Pulmonary artery endothelial cell (primary cell): ENCODE measurements at places on chromosomes 12 and 14.

GRCh38 chr12:96701856-96702255, 205.2 kb upstream of the NEDD1 start:
- DNase-seq: no peak

DNA sequence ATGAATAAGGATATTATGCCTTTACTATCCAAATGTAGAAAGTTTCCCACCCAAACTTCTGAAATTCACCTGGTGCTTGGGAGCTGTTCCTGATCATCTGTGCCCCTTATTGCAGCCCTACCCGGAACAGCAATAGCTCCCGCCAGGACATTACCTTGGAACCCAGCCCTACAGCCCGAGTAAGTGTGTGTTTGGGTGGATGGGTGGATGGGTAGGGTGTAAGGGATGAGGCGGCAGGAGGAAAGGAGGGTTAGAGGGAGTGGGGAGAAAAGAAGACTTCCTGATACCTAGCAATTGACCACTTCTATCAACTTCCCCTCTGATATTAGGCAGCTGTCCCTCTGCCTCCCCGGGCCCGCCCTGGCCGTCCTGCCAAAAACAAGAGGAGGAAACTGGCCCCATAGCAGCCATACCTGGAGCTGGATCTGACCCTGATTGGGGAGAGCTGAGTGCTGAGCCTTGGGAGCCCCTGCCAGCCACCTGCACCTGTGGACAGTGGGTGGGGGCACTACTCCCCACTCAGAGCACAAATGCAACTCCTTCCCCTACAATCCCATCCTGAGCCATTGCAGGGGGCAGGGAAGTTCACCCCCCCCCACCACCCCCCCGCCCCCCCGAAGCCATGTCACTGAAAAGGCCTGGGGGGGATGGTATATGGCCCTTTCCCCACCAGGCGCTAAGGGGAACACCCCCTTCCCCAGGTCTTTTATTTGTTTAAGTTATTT, 6.4 kb downstream of the MBD6 start:
- no peak for DNase-seq

DNA sequence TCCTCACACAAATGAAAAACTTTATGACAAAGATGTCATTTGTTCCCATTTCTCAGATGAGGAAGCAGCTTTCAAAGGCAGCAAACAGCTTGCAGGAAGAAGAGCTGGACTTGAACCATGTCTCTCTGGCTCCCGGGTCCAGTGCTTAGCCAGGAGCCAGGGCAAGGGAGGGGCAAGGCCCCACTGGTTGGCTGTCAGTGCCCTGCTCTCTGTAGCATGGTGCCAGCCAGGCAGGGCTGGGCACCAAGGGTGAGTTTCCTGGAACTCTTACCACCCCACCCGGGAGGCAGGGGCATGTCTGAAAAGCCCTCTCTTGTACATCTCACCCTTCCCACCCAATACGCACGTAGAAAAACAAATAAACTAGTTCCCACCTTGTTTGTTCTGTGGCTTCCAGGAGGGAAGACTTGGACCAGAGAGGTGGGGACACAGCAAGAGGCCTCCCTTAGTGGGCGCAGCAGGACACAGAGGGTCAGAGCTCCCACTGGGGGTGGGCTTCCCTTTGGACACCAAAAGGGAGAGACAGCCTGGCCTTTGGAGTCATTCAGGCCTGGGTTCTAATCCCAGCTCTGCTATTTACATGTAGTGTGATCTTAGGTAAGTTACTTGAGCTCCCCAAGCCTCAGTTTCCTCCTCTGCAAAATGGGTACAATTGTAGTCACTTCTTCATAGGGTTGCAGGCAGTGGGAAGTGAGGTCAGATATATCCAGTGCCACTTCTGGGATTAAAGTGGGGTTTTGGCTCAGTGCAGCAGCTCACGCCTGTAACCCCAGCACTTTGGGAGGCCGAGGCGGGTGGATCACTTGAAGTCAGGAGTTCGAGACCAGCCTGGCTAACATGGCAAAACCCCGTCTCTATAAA, 17.2 kb downstream of the TRPV4 start:
- no peak for DNase-seq

DNA sequence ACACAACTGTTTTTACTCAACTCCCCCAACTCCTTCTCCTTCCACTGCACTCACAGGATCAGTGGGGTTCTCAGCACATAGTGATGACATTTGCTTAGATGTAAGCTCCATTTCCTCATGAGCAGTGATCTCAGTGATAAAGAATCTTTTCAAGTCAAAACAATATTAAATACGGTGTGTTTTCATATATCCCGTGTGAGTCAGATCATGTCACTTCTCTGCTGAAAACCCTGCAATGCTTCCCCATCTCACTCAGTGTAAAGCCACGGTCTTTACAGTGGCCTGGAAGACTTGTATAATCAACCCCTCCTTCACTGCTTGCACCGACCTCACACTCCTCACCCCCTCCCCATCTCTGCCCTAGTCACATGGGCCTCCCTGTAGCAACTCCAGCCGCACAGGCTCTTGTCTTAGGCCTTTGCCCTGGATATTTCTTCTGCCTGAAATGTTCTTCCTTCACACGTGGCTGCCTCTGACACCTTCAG, 149.7 kb upstream of the ARHGAP5 start:
- DNase-seq: peak; percentile 90

- DNase-seq: no peak
These were observed 101.6 kb downstream of the MGAT4C start for GRCh38 chr12:86154620-86155019.

GRCh38 chr14:101088395-101088667, 184.8 kb upstream of the RTL1 start:
- DNase-seq: no peak

- peak; percentile 73 for DNase-seq
These were observed 17.8 kb upstream of the CD9 start for GRCh38 chr12:6182279-6182898.

DNA sequence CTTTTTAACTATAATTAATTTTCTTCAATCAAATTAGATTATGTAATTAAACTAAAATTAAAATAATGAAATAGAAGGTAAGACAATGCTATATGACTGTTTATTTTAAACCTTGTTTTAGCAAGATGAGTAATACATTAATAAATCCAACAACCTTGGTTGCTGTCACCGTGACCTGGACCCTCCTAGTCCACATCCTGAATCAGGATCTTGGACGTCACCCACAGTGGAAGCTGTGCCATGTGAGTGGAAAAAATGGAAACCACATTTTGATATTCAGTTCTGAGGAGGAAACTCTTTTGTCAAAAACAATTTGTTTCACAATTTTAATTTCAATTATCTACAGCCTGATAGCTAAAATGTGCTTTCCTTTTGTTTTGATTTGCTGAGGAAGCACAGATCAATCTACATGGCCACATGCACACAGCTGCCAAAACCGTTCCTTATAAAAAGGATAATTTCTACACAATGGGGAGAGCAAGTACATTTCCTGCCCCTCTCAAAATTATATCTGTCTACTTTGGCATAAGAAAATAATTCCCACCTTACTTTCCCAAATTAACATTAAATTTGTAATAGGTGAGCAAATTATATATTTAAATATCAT, 255.5 kb downstream of the RASSF9 start:
- DNase-seq: peak; percentile 2

- no peak for DNase-seq
These were observed 10.6 kb upstream of the KRT83 start for GRCh38 chr12:52331833-52332232.

DNA sequence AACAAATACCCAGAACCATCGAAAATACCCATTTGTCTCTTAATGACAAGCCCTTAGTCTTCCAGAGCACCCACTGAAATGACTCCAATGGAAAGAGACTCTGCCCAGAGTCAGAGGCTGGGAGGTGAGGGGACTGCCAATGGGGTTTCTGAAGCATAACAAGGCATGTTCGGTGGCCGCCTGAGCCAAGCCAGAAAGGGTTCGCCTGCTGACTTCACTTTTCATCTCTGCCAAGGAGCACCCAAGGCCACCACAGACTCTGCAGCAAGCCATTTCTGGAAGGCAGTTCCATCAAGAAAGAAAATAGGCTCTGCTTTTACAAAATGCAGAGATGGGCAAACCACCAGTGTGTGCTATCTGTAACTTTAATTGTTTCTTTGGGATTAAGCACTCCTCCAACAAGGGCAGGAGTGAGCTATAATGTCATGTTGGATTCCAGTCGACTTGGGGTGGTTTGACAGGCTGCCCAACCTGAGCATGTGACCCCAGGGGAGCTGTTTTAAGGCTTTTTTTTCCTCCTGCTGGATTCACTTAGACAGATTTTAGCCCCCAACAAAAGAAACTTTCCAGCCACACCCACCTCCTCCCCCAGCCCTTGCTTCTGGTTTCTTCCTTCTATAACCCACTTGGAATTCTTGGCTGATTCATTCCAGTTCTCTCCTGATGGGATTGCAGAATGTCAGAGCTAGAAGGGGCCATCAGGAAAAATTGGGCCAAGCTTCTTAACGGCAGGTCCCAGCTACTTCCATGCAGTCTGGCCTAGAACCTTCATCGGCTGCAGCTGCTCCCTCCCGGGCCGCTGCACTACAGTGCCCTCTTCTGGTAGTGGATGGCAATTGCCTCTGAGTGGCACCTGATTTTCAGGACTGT, 24.1 kb downstream of the CKAP4 start:
- no peak for DNase-seq

DNA sequence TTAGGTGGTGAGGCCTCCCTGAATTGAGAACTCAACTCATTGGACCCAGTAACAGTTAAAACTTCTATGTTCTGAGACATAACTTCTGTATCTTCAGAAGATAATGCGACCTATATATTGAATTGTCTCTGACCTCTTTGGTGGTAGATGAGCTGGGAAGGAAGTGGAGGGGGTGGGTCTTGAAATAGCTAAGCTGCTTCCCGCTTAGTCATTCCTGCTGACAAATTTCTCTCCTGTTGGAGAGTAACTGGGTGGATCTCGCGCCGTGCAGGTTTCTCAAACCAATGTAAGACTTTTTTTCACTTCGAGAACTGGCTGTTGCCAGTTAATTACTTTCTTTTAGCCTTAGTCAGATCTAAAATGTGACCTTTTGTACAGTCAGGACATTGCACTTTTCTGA, 100.8 kb downstream of the PPHLN1 start:
- DNase-seq: peak; percentile 48

- DNase-seq: no peak
These were observed at the start of gene AKT1 for GRCh38 chr14:104794993-104795780. TSS of gene AKT1 (minus strand) at chr14:104795748. CDS start at chr14:104792643, 3,105 bp downstream.

- DNase-seq: no peak
These were observed 85.4 kb downstream of the WSCD2 start for GRCh38 chr12:108214486-108214885.

GRCh38 chr14:89855961-89856656, 98.4 kb downstream of the EFCAB11 start:
- DNase-seq: peak; percentile 1

GRCh38 chr12:82723093-82723492, 36.4 kb downstream of the TMTC2 start:
- DNase-seq: no peak

DNA sequence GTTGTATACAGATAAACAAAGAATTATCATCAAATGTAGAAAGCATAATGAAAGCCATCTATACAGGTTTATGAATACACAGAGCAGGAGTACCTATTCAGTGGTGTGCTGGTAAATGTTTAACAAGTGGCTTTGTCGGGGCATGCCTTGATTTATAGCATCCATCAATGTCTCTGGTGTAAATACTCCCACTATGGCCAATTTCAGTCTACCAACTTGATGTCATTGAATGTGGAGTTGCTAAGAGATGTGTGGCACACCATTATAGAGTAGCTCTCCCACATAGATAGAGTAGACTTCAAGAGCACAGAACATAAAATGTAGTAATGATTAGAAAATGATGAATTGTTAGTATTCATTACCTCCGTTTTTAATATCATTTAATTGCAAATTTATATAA, 9.3 kb downstream of the GRIP1 start:
- DNase-seq: no peak

DNA sequence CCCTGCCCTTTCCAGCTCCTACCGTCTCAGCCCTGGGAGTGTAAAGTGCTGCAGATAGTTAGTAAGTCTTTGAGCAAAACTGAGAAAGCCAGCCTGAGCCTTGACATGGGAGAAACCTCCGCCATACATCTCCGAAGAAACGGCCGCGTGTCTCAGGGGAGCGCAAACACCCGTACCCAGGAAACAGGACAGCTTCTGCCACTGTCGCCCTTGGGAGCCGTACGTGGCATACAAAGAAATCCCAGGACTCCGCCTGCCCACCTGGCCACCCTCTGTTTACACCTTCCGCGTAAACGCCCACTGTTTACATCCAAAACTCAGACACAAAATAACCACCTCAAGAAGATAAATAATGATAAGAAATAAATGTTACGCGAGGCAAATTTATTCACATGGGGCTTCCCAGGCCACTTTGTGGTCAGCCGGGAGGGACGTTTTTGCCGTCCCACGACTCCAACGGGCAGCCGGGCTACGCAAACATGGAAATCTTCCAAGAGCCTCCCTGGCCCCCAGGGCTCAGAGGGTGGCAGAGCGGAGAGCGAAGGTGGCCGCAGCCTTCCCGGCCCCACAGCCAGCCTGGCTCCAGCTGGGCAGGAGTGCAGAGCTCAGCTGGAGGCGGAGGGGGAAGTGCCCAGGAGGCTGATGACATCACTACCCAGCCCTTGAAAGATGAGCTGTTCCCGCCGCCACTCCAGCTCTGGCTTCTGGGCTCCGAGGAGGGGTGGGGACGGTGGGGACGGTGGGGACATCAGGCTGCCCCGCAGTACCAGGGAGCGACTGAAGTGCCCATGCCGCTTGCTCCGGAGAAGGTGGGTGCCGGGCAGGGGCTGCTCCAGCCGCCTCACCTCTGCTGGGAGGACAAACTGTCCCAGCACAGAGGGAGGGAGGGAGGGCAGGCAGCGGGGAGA, at the start of gene BDKRB2:
Gene BDKRB2, plus strand, starts transcription at position 689 of the 908 bp plus-strand sequence. CDS start 32,269 bp downstream, outside the sequence.
- DNase-seq: no peak

- DNase-seq: no peak
These were observed 7.0 kb downstream of the AQP6 start for GRCh38 chr12:49979791-49980190.

DNA sequence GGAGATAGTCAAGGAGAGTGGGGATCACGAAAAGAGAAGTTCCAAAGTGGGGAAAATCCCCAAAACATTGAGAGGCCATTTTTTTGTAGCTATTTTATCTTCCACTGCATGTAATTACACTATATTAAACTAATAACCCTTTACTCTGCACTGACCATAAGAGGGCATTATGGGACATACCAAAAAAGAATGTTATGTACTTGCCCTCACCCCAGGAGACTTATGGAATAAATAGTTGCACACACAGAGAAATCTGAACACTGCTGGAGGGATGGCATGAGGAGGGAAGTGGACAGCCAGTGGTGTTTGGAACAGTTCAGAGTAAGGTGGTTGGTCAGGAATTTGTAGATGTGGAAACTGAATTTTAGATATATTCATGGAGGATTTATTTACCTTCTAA, 422.9 kb downstream of the SNAPC1 start:
- DNase-seq: no peak

GRCh38 chr12:103673487-103673886, 86.4 kb downstream of the STAB2 start:
- no peak for DNase-seq

- DNase-seq: no peak
These were observed 24.7 kb downstream of the INSM2 start for GRCh38 chr14:35558680-35559079.
